ENCODE measurements at places on chromosomes 5 and 9.

DNA sequence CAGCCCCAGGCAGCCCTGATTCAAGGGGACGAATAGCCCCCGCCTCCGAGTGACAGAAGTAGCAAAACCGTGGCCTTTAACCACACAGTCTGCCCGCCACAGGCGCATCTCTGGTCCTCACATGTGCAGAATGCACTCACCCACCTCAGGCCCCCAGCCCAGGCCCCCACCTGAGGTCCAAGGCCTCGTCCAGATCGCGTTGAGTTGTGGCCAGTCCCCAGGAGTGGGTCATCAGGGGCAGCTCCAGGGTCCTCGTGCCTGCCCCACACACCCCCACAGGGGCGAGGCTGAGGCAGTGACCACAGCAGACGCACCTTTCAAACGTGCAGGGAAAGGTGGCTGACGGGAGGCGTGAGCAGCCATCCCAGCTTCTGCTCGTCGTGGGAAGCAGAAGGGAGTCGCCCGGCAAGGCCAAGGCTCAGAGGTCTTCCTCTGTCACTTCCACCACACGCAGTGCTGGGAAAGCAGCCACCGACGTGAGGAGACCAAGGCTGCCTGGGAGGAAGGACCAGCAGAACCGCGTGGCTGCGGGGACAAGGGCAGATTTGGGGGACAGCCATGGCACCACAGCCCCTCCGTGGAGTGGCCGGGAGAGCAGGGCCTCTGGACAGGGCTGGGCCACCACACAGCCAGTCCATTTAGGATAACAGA, 77.8 kb upstream of the OTULINL start:
- no peak for DNase-seq

- DNase-seq: no peak
Observed at GRCh38 chr9:20848490-20848889, 164.4 kb downstream of the FOCAD start.

DNA sequence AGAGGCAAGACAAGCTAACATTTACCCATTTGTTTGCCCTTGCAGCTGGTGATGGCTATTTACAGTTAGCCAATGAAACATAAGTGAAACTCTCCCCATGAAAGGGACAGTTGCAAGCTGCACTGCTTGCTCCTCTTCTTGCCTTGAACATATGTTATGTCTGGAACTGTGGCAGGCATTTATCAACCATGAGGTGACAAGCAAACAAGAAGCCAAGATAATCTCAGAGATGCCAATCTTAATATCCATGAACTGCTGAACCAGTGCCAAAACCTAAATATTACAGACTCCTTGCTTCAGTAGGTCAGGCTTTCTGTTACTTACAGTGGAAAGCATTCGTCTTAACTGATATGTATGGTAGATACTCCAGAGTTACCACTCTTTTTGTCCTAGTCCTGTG, 133.4 kb downstream of the ACTBL2 start:
- DNase-seq: no peak

DNA sequence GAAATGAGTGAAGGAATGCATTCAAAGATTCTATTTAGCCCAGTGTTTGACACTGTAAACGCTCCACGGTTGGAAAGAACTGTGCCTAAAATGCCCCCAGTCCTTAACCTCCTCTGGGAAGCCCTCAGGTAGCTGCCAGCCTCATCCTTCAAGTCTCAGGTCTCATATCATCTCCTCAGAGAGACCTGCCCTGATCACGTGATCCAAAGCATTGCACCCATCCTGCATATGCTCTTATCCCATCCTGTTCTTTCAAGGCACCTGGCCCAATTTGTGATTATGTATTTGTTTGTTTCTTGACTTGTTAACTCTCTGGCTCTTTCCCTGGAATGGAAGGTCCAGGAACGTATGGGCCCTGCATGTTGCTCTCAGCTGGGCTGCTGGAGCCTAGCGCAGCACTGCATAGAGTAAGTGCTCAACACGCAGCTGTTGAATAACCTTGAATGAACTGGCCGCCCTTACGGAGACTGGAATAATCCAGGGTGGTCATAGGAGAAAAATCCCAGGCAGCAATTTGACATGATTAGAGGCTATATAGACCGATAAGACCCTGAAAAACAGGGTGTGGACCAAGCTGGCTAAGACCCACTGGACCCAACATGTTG, 8.7 kb downstream of the C1QTNF2 start:
- DNase-seq: no peak

- DNase-seq: no peak
Observed at GRCh38 chr5:147671365-147671764, 111.2 kb downstream of the JAKMIP2 start.

DNA sequence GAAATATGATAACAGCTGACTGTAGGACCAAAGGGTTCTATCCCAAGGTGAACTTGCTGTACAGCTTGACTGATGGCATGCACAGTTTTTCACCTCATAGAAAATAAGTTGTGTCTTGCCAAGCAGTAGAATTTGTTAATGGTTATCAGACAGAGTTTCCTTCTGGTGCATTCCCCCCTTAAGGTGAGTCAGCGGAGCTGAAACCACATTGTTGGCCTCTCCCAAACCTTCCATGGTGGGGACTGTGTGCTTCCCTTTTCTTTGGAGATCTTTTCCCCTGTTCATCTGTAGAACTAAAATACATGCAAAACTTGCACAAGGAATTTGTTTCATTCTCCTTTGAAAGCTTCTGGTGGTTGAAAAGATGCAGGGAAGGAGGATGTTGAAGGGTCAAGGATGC, 179.8 kb downstream of the FGF1 start:
- peak; percentile 64 for DNase-seq

GRCh38 chr5:16844952-16845351, 91.1 kb downstream of the MYO10 start:
- DNase-seq: no peak

DNA sequence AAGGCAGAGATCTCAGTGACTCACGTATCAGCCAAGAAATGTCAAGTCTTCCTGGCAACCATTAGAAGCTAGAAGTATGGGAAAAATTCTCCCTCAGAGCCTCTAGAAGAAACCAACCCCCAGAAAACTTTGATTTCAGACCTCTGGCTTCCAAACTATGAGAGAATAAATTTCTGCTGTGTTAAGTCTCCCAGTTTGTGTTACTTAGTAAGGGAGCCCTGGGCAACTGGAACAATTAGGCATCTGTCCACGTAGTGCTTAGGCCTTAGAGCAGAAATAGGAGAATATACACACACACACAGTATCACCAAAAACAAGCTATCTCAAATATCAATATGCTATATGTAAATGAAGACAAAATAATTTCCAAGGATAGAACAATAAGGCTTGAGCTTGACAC, 894.8 kb upstream of the CDH10 start:
- DNase-seq: no peak

DNA sequence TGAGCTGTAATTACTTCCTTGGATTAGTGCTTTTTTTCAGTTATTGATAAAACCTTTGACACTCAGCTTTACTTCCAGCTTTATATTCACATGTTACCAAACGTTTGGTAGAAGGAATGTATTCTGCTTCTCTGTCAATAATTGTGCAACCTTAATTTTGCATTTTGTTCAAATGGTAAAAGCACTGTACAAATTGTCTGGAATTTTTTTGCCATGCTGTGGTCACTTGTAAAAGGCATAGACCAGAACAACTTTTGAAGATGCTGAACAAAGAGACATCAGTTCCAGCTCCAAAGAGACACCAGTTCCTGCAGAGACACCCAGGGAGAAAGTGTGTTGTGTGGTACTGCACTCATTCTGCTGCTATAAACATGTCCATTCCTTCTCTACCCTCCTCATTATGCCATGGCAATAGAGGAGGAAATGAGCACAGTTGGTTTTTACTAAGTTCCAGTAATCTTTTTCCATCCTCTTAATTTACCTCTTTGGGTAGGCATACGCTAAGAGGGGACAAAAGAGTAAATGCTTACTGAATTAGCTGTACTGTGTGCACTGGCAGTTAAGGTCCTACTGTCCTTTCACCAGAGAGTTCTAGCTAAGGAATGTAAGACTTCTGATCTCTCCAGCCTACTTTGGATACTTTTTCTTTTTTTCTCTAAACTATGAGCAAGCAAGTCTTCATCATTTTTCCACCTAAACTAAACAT, 387.4 kb downstream of the FGF10 start:
- no peak for DNase-seq

DNA sequence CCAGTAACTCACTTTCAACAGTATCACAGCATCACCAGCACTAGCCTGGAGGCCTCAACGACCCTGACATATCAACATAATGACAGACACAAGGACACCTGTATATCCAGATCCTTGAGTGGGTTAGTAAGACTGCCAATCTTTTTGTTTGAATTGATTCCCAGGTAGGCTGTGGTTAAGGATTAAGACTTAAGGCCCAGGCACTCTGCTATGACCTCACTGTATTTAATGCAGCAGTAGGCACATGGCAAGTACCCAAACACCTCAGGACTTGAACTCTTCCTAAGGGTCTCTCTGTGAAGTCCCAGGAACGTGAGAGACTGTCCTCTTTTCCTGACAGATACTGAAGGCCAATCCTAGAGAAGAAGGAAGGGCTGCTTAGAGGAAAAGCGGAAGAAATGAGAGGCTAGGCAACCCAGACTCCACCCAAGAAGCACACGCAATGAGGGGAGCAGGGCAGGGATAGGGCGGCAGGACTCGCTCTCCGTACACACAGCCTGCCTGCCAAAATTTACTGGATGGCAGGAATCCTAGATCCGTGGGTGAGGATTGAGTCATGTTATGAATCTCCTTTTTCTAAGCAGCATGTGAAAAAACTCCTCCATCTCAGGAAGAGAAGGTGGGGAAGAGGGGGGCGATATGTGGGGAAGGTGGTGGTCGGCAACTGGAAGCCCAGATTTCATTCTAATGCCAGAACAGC, 93.4 kb downstream of the SIL1 start:
- DNase-seq: peak; percentile 81

- no peak for DNase-seq
Observed at GRCh38 chr9:36461323-36461722, 61.3 kb upstream of the RNF38 start.

GRCh38 chr5:144101616-144102015, 68.8 kb downstream of the YIPF5 start:
- no peak for DNase-seq

- peak; percentile 79 for DNase-seq
Observed at GRCh38 chr9:656926-657568, 184.4 kb upstream of the DMRT1 start.

DNA sequence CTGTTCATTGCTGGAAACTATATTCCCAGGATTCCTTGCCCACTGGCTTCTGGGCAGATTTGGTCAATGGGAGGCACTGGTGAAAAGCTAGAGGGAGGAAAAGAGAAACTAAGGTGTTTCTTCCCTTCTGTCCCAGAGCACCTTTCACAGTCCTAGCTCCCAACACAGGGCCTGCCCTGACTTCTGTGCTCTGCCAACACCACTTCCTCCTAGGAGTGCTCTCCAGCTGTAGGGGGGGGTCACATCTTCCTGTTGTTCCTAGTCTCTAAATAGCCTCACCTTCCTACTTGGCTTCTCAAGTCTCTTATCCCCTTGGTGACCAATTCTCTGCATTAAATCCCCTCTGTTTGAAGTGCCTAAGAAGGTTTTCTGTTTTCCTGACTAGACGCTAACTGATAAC, 115.4 kb downstream of the ADRB2 start:
- no peak for DNase-seq

DNA sequence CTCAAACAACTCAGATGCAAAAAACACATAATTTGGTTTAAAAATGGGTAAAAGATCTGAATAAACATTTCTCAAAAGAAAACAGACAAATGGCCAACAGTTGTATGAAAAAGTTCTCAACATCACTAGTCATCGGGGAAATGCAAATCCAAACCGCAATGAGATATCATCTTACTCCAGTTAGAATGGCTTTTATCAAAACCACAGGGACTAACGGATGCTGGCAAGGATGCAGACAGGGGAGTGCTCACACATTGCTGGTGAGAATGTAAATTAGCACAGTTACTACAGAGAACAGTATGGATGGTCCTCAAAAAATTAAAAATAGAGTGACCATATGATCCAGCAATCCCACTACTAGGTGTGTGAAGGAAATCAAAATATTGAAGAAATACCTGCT, 589.1 kb upstream of the ADAMTS16 start:
- no peak for DNase-seq

DNA sequence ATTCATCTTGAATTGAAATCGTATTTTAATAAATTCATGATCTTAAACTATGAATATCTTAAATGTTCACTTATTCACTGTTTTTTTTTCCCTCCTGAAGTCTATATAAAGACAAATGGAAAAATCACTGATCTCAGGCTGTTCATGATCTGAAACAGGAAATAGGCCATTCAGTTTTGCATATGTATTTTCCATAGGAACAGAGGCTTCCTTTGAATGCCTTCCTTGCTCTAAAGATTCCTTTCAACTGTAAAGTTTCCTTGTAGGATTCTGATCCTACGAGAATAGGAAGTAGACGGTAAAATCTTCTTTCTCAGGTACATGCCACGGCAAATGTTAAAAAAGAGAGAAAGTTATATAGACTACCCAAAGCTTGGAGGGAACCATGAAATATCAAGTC, 194.4 kb upstream of the PPP1R2B start:
- DNase-seq: no peak

DNA sequence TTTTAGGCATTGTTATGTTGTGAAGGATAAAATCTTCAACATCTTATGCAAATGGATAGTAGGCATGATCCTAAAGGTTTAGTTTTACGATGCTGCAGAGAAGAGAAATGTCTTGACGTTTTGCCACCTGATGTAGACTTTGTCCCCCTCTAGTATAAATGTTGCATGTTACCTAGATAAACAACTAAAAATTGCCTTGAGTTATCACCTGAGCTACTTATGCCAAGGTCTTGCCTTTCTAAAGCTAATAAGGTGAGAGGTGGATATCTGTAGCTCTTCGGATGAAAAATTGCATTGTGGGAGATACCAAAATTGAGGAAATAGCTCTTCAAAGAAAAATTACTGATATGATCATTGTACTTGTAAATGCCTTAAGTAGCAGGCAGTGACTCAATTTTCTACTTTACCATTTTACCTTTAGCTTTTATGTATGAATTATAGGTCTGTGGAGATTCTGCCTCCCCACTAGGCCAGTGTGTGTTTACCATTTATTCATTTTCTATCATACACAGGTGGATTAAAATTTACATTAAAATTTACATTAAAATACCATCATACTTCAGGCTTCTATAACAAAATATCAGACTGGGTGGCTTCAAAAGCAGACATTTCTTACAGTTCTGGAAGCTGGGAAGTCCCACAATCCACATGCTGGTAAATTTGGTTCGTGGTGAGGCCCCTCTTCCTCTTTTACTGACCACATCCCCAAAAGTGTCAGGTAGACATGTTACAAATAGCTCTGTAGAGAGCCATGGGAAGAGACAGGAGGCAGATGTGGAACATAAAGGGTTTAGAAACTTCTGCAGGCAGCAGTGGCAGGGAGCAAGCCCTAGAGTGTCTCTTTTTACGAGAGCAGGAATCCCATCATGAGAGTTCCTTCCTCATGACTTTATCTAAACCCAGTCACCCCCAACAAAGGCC, 100.7 kb upstream of the ERBIN start:
- DNase-seq: no peak

DNA sequence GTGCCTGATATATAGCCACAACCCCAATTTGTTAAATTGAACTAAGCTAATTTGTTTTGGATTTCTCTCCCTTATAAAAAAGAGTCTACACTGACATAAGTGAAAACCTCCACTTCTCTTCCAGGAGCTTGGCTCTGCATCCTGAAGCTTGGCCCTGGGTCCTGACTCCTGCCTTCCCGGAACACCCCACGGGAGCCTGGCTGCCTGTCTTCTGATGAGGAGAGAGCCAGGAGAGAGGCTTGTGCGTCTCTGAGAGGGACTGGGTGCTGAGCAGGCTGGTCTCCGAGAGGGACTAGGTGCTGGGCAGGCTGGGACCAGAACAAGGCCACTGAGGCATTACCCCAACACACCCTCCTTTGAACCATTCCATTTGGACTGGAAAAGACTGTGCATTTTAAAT, 6.5 kb upstream of the PTGES start:
- DNase-seq: no peak

All from mammary epithelial cell (primary cell).